ENCODE measurements at places on chromosomes 13 and 19. TPM values are rescaled to one million over a fixed set of nuclear protein-coding genes. Genes with fewer than 3 reads are reported as not detected.

The FOSB gene
- total RNA-seq = 7.2 TPM

The CPAMD8 gene
- 2.9 TPM for total RNA-seq

The ZNF235 gene
- total RNA-seq = 6.8 TPM

The TPM4 gene
- total RNA-seq = 349 TPM

The ZNF888 gene
- total RNA-seq = 39.0 TPM

The CEACAM21 gene
- 2.4 TPM for total RNA-seq

The CEACAM4 gene
- 0.35 TPM for total RNA-seq

The AP2A1 gene
- total RNA-seq = 76.3 TPM

The ETFB gene
- 139 TPM for total RNA-seq

The MATK gene
- total RNA-seq = 4.7 TPM

The RXFP2 gene
- not detected for total RNA-seq

The ACP7 gene
- 7.3 TPM for total RNA-seq

The C1QTNF9 gene
- 0.14 TPM for total RNA-seq

The SF3A2 gene
- 72.8 TPM for total RNA-seq

The IL17D gene
- total RNA-seq = 7.1 TPM

The UBE2L5 gene
- total RNA-seq = not detected

The NANOS3 gene
- 0.75 TPM for total RNA-seq

The INSL3 gene
- not detected for total RNA-seq

The AMER2 gene
- total RNA-seq = not detected

The ANKRD24 gene
- 3.4 TPM for total RNA-seq

The SIAH3 gene
- total RNA-seq = 0.06 TPM

The SCEL gene
- total RNA-seq = 0.12 TPM

The TNFRSF19 gene
- total RNA-seq = 6.4 TPM

The OXGR1 gene
- total RNA-seq = not detected

The TBC1D17 gene
- 68.1 TPM for total RNA-seq

The ANKLE1 gene
- 0.83 TPM for total RNA-seq

The DIRAS1 gene
- 0.75 TPM for total RNA-seq

The TMEM221 gene
- total RNA-seq = 0.37 TPM

The CERS1 gene
- total RNA-seq = 1.8 TPM

The ERICH4 gene
- not detected for total RNA-seq

The MED29 gene
- 46.0 TPM for total RNA-seq

The SHISA2 gene
- total RNA-seq = 0.32 TPM

The ZNF578 gene
- 3.4 TPM for total RNA-seq
